ENCODE measurements at places on chromosomes 2 and 18.

GRCh38 chr2:198314559-198315153, 510.3 kb downstream of the PLCL1 start:
- no peak for DNase-seq

DNA sequence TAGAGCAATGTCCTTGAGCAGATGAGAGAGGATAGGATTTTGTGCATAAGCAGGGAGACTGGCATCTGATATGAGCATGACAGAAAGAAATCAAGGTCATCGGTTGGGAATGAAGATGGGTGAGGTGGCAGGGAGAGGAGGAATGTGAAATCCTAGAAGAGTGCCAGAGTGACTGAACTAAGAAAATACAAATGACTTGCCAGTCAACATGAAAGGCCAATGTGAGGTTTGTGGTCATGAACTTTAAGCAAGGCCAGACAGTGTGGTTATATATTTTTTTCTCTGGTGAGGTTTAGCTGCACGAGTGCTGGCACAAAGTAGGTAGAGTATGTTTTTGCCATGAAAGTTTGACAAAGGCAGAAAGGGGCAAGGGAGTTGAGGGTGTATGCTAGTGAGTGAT, 21.2 kb downstream of the QPCT start:
- no peak for DNase-seq

DNA sequence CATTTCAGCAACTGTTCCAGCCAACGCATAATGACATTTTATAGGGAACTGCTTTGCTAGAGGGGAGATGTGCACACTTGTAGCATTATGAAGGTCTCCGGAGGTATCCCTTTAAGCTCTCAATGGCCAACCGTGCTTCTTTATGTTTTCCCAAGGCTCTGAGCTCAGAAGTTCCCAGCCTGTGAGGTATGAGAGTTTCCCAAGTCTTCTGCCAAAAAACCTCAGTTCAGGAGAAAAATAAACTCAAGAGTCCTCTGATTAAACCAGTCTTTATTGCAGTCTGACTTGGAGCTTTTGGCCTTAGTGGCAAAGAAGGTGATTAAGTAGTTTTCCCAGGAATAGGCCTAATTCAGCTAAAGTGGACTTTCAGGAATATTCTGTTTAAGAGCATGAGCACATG, 35.4 kb upstream of the ZNF532 start:
- DNase-seq: no peak

- DNase-seq: no peak
These were observed at the start of gene MFSD2B for GRCh38 chr2:24009680-24010476. TSS of gene MFSD2B (plus strand) at chr2:24010085. CDS start at chr2:24010097, 12 bp downstream.

DNA sequence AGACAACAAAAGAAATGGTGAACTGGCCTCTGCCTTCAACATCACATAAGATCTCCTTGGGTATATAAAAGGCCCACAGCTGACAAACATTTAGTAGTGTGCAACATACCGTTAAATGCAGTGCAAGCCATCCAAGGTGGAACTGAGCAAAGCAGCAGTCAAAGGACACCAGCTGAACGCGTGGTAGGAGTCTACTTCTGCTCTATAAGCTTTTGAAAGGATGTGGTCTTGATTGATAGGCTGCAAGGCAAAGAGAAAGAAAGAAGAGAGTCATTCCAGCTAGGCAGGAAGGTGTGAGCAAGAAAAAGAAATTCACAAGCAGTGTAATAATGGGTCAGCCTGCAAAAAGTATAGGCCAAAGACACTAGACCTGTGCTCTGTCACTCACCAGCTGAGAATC, 356.3 kb downstream of the SATB2 start:
- no peak for DNase-seq

Data from cerebellar nuclear complex (tissue), 1 donor.